Activated CD4-positive, alpha-beta T cell treated with anti-CD3 and anti-CD28 coated beads, Interleukin-2, amount 50 U/mL, for 48 hours (primary cell): ENCODE measurements at places on chromosomes 16 and 17.

- DNase-seq = no peak
Measured at GRCh38 chr17:57084361-57084801, 665 bp upstream of the AKAP1 start.

- DNase-seq = no peak
Measured at GRCh38 chr17:50189550-50190292, 11.7 kb downstream of the COL1A1 start.

GRCh38 chr16:85047867-85048455, 20.4 kb downstream of the KIAA0513 start:
- no peak for DNase-seq

DNA sequence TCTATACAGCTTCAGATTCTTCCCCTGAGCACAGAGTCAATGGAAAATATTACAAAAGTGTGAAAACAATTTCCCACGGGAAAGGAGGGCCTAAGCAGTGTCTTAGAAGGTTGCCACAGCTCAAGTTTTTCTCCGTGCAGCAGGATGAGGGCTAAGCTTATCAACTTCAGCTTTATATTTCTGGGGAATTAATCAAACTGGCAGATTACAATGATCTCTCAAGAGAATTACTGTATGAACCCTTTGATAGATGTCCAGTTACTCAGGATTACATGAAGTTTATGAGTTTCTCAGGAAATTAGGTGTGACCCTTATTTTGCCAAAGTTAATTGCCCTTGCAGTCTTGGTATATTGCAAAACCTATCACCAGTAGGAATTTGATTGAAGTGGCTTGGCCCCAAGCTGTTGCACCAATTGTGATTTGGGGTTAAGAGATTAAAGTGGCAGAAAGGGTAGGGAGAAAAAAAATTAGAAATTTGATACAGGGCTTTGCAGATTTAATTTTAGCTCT, 298.4 kb downstream of the MAP2K6 start:
- no peak for DNase-seq

DNA sequence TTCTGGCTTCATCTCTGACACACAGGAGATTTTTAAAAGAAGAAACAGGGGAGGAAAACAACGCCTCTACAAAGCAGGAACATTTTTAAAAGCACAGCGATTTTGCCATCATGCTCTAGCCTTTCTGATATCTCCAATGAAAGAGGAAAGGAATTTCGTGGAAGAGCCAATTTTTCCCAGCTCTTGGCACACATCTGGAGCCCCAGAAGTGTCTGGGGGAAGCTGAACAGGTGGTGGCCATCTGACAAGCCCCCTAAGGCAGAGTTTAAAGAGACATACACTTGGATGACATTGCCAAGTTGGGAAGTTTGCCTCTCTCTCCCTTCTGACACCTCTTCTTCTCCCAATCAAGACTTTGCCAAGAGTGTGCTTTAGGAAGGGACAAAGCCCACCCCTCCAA, 82.1 kb downstream of the CCT6B start:
- no peak for DNase-seq

GRCh38 chr16:9050102-9050830, 41.2 kb upstream of the HAPSTR1 start:
- DNase-seq = no peak

DNA sequence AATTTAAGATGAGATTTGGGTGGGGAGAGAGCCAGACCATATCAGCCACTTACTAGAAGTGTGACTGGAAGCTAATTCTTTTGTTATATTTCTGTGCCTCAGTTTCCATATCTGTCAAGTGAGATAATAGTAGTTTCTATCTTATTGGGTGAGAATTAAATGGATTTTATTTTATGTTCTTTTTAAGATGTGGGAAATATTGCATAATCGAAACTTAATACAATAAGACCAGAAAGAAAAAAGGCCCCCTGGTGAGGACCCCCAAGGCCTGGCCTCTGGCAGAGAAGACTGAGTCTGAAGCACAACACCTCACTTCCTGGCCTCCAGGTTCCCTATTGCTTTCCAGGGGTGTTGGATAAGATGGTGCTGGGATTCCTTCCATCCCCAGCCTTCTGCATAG, 13.7 kb downstream of the PLCG2 start:
- no peak for DNase-seq

- DNase-seq = no peak
Measured at GRCh38 chr17:80443916-80444643, 29.1 kb downstream of the ENDOV start.
